ENCODE measurements at places on chromosomes 4 and X.

DNA sequence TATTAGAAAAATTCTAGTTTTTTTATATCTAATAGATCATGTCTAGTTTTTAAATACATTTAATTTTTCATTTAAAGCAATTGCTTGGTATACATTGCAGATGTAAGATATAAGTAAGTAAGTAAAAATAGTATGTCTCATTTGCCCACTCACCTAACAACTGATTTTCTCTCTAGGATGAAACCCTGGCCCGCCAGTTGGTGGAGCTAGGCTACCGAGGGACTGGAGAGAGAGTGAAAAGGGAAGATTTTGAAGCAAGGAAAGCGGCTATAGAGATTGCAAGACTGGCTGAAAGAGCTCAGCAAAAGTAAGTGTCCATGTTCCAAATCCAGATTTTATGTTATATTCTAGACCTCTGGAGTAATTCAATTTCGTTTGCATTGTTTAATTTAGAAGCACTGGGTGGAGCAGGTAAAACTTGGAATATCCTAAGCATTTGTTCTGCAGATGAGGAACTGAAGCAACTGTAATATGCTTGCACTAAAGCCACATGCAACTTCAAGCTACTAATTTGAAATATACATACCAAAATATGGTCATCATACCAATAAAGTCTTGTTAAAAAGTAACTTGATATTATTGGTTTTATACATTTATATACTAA lies 27.1 kb downstream of the CFAP299 start:
- DNase-seq: peak; percentile 32

DNA sequence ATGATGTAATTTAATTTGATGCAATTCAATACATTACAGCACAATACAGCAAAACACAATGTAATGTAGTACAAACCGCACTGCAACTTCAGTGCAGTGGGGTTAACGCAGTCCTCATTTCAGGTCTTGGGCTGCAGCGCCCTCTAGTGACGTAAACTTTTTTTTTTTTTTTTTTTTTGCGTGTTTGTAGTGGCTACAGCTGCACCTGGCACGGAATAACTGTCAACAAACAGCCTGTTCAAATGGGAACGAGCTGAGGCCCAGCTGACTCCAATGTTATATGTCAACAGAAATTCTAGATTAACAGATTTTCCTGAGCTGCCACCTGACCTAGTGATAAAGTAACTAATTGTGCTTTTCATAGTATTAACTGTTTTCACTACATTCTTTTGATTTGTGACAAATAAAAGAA lies 33.5 kb upstream of the RASSF6 start:
- DNase-seq: no peak

- DNase-seq: no peak
Measured at GRCh38 chr4:92501456-92501855, 197.7 kb downstream of the GRID2 start.

DNA sequence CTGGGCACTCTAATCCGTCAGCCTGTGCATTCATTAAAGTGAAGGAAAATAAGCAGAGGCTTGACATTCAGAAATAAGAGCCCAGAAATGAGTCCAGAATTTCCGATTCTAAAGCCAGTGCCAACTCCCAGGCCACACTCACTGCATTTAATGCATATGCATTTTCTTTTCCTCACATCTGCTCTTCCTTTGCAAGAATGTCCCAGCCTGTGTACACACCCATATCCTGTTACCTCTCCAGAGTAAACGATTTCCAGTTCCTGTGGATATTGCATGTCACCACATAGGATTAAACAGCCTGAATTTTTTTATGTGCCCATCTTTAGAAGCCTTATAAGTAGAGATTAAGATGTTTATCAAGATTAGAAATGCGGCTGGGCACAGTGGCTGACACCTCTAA lies 27.5 kb downstream of the ARX start:
- DNase-seq: no peak

GRCh38 chr4:118948545-118949144 lies 60.0 kb downstream of the SYNPO2 start:
- DNase-seq: no peak

GRCh38 chr4:915041-915474 lies 17.1 kb downstream of the GAK start:
- peak; percentile 16 for DNase-seq

- no peak for DNase-seq
Measured at GRCh38 chr4:150305995-150306394, 227.8 kb downstream of the DCLK2 start.

DNA sequence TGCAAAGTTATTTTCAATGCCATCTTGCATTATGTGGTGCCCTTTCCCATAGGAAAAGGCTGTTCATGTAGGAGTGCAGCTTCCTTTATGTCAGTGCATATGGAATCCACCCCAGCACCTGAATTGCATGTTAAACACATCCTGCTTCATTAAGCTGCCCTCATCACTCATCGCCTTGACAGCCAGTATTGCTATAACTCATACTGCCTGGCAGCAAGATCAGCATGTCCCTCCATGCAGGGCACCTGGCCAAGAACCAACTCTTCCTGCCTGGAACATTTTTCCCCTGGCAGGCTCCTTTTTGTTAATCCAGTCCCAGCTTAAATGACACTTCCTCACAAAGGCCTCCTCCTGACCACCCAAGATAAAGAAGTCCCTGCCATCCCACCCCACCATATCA lies 23.5 kb upstream of the CA5B start:
- DNase-seq: no peak

DNA sequence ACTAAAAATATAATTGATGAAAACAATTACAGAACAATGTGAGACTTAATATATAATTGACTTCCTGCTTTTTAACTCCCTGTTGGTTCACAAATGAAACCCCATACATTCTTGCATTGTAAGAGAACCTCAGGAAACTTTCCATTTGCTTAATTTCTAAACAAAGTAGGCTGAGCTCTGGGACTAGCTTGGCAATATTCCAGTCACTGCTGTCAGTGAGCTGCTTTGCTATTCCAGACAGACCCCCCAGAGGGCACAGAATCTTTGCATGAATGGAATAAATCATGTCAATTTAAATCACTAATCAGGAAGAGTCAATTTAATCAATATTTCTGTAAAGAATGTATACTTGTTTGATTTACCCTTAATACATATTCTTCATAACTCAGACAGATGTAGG lies 110.6 kb downstream of the NEXMIF start:
- no peak for DNase-seq

GRCh38 chr4:531076-531475 lies 32.1 kb downstream of the PIGG start:
- no peak for DNase-seq

GRCh38 chrX:70554081-70554480 lies 109.4 kb downstream of the DLG3 start:
- DNase-seq: no peak

DNA sequence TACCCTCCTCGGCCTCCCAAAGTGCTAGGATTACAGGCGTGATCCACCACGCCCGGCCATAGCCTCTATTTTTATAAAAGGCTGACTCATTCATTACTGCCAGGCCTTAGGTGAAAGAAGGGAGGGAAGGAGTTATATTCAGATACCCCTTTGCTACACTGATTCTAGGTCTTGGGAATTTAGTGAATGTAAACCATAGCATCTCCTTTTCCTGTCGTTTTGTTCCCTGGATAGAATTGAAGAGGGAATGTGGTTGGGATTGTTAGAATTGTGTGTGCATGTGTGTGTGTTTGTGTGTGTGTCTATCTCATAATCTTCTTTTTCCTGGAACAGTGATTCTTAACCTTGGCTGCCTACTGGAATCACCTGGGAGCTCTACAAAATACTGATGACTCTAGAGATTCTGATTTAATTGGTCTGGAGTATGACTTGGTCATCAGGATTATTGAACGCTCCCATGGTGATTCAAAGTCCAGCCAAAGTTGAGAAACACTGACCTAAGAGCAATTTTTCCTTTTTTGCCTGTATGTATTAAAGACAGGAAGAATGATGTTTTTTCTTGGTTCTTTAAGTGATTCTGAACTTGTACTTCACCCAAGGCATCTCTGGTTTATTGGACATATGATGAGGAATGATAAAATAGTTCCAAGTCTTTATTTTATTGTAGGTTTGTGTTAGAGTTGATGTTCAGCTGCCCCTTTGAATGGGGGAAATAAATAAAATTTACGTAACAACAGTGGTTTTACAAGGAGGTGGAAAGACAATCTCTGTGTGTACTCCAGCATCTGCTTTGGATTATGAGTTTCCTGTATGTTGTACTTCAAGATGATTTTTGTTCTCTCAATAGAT lies 37.0 kb downstream of the NAP1L5 start:
- no peak for DNase-seq

- DNase-seq: no peak
Measured at GRCh38 chr4:158316264-158316663, 106.0 kb downstream of the TMEM144 start.

DNA sequence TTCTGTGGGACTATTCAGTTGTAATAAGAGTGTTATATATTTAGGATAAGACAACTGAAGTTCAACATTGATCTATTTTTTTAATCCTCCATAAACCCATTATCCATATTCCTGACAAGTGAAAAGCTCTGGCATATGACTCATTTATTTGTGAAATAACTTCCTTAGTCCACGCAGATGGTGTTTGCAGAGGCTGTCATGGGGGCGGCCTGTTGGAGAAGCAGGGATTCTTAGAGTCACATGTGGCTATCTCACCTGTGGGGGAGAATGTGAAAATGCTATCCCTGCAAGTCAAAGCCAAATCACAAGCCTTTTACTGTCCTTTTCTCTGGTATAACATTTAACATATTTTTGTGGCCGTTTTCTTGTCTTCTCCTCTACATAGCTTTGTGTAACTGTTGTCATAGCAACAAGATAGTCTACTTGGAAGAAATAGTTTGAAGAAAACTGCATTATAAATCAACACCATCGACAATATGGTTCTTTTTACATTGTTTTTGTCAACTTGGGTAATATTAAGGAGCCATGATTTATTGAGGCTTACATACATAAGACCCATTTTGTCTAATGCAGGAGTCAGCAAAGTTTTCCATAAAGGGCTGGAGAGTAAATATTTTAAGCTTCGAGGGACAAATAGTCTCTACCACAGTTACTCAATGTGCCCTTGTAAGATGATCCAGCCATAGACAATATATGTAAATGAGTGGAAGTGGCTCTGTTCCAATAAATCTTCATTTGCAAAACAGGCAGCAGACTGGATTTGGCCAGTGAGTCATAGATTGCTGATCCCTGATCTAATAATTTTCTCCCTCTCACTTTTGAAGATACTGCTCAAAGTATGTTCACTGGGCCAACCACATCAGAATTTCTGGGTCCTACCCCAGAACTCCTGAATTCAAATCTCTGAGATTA lies 395.0 kb downstream of the DTHD1 start:
- peak; percentile 35 for DNase-seq

- DNase-seq: peak; percentile 43
Measured at GRCh38 chr4:7285244-7286094, 93.1 kb downstream of the SORCS2 start.

DNA sequence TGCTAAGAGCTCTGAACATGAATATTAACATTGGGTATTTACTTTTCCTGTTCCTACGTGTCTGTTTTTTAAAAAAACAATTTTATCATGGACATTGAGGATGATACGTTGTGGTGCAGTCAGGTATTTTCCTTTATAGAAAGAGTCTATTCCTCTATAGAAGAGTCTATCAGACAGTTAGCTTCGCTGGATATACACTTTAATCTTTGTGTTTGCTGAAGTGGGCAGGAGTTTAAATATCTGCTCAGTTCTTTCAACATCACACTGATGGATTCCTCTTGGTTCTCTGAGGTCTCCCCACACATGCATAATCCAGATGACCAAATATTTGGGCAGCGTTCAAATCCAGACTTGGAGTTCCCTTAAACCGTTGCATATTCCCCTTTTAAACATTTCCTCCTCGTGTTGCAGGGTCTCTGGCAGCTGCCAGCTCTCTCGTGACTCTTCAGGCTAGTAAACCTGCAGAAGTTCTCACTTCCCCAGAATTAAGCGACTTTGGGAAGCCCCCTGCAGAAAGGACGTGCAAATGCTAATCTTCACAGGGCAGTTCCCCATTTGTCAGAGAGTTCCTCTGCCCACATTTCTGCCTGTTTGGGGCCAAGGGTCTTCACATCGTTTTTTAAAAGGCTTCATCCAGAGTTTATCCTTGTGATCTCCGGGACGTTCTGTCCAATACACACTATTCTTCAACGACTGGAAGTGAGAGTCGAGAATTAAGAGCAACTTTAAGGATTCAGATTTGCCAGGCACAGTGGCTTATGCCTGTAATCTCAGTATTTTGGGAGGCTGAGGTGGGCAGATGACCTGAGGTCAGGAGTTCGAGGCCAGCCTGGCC lies 20.5 kb upstream of the DHRSX start:
- no peak for DNase-seq

GRCh38 chrX:40539214-40540142 lies 41.3 kb upstream of the ATP6AP2 start:
- no peak for DNase-seq

- DNase-seq: no peak
Measured at GRCh38 chr4:120225527-120225926, 158.9 kb upstream of the MAD2L1 start.

GRCh38 chrX:39222346-39223113 lies 421.3 kb downstream of the MID1IP1 start:
- no peak for DNase-seq

DNA sequence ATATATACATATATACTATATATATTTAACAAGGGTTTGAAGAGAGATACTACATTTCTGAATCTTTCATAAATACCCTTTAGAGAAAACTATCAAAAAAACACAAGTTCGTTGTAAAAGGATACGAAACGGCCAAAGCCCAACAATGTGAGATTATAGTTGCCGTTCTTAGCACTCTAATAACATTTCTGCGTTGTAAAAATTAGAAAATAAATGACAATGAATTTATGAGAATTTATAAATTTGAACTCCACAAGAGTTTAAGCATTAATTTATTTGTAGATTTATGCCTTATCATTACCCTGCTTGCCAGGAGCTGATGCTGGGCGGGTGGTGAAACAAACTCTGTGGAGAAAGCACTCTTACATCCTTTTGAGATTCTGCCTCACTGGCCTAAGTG lies 1.1 kb downstream of the WDR17 start:
- DNase-seq: no peak

DNA sequence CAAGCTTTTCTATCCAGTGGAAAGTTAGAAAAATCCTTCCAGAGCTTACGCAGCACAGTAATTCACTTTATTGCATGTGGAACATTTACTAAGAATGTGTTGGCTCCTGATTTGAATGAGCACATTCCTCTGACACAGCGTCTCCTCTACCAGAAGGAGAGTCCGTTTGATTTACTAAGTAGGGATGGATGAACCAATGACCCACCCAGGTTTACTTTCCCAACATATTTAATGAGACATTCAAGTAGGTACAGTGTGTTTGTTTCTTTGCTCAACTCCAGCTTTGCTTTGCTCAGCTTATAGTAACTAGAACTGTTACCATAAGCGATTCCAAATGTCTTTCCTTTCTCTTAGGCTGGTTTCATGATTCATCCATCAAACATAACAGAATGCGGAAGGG lies 161.7 kb downstream of the SMARCA1 start:
- DNase-seq: no peak

GRCh38 chr4:184460499-184461285 lies 13.7 kb downstream of the IRF2 start:
- DNase-seq: no peak

GRCh38 chrX:32421266-32421665 lies 790.1 kb downstream of the DMD start:
- no peak for DNase-seq

GRCh38 chr4:114535725-114536124 lies 62.9 kb upstream of the UGT8 start:
- no peak for DNase-seq
